Left renal pelvis (tissue), 4 donors: ENCODE measurements at places on chromosomes 7 and 10.

GRCh38 chr7:95577137-95577536 lies 19.2 kb downstream of the PDK4 start:
- DNase-seq: no peak

GRCh38 chr7:73623798-73624668 lies at the start of gene MLXIPL:
Gene MLXIPL, minus strand, starts transcription at chr7:73624522. Its CDS starts 30 bp downstream, at chr7:73624492.
- no peak for DNase-seq

- DNase-seq: no peak
Observed at GRCh38 chr7:44072364-44073231, 7.2 kb upstream of the PGAM2 start.

DNA sequence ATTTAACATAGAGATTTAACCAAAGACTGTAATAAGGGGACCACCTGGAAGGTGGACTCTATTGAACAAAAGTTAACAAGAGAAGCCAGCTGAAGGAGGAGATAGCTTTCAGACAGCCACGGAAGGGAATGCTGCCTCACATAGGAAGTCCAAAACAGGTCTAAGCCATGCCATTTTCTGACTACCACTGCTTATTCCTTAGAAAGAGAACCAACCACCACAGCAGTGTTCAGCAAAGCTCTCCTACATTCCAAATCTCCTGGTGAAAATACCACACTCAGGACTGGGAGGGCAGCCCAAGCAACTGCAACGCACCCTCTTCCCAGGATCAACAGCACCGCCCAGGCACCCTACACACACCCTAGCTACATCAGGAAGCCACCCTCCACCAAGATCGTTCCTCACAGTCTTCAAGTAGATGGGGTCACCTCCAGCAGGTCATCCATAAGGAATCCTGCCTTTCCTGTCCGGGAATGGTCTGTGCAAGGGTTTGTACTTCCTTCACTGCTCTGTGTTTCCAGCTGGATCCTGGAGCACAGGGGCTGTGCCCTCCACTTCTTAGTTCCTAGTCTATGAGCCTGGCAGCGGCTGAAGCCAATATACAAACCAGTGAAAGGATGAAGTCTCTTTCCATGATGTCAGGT lies 2.5 kb downstream of the KIAA1549 start:
- DNase-seq: no peak

DNA sequence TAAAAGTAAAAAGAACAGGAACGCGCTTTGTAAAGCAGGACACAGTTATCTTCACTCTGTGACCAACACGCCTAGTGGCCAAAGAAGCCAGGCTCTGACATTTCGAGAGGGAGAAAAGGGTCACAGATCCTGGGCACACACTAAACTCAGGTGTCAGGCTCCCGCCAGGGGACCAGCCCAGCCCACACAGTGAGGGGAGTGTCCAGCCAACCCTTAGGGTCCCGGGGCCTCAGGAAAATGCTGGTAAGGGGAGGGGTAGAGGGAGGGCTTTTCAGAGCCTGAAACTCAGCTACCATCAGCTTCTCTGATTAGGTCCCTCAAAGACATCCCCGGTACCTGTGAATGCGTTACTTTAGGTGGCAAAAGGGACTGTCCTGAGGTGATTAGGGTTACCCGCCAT lies 16.6 kb downstream of the ANXA11 start:
- DNase-seq: no peak

GRCh38 chr7:97043281-97043680 lies 18.6 kb upstream of the DLX5 start:
- DNase-seq: no peak

GRCh38 chr10:83374741-83375140 lies 764.6 kb upstream of the GHITM start:
- DNase-seq: no peak

DNA sequence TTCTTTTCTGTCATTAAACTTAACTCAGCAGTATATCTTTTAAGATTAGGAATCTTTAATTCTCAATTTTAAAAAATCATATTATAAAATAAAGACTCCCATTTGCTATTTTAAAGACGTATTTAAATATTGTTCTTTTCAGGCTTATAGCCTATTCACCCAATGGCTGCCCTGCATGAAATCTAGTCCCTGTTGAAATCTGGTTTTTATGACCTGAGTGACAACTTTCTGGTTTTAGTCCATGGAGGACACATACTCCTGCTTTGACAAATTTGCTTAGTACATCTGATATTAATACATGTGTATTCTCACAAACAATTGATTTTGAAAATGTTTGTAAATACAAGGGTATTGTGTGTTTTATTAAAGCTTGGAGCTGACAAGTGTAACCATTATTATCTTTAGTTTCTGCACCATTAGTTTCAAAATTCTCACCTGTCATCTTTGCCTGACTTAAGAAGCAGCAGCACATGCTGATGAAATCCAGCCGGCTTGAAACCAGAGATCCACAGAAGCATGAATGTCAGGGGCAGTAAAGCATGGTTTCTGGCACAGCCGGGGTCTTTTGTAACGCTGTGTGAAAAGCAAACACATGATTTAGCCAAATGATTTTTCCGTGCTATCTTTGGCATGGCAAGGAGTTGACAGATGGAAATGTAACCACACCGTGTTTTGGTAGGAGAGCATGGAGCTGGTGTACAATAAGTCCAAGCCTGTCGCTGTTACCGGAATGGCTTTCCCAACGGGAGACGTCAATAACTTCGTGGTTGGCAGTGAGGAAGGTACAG lies 262.8 kb downstream of the DYNC1I1 start:
- DNase-seq: no peak

GRCh38 chr10:34152434-34152833 lies 662.7 kb downstream of the PARD3 start:
- no peak for DNase-seq

DNA sequence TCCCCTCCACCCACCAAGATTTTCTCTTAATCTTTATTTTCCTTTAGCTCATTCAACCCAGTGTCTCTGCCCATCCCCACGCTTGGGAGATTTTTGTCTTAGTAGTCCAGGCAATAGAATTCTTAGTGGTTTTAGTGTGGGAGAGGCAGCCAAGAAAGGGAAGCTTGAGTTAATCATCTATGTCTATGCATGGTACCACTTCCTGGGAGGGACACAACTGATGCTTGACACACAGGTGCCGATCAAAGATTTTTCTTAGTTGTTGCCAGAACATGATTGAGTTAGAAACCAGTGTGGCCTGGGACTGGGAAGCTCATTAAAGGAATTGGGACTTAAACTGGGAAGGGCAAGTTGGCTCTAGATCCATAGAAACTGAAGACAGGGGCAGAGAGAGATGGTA lies 3.1 kb downstream of the STRA8 start:
- no peak for DNase-seq

- DNase-seq: no peak
Observed at GRCh38 chr7:134752006-134752760, 27.3 kb upstream of the CALD1 start.

DNA sequence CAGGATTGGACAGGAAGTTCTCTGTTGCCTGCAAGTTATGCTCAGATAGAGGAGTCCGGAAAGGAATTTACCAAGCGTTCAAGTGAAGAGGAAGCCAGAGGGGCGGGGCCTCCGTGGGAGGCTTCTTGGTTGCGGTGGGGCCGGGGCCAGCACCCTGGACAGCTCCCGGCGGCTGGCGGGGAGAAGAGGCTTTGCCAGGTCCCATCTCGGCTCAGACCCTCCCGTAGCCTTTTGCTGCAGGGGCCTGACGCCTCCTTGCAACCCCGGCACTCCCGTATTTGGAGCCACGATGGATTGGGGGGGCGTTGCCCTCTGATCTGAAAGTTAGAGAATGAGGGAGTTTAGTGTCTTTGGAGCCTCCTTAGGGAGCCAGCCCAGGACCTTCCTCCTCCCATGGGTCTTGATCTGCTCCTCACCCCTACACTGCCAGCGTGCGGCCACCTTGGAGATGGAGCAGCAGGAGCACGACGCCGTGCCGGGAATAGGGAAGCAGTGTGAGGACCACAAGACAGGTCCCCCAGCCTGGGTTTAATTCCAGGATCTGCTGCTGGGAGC lies 3.1 kb upstream of the SLC18A3 start:
- peak; percentile 46 for DNase-seq

DNA sequence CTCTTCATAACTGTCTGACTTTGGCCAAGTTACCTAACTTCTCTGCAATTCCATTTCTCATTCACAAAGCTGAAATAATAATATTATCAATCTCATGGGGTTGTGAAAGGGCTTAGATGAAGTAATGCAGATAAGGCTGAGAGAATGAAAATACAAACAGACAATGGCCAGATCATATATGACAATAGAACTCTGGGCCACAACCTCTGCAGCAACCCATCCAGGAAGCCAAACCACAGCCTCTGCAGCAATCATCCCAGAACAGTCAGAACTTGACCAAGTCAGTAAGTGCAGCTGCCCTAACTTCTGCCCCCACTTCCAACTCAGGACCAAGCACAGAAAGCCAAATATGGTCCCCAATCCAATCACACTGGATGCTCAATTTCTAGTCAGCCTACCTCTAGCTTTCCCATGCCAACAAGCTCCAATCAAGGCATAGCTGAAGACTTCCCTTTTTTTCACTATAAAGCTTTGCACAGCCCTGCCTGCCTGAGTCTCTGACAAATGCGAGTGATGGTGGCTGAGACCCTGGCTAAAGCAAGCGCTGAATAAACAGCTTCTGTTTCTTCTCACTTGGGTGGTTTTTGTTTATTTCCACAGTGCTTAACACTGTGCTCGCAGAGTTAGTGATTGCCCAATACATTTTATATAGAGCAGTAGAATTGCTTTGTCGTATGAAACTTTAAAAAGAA lies 34.8 kb upstream of the TNPO3 start:
- no peak for DNase-seq

- DNase-seq: no peak
Observed at GRCh38 chr10:10959666-10960065, 58.0 kb upstream of the CELF2 start.

- no peak for DNase-seq
Observed at GRCh38 chr10:14093730-14094484, 236.8 kb downstream of the FRMD4A start.

DNA sequence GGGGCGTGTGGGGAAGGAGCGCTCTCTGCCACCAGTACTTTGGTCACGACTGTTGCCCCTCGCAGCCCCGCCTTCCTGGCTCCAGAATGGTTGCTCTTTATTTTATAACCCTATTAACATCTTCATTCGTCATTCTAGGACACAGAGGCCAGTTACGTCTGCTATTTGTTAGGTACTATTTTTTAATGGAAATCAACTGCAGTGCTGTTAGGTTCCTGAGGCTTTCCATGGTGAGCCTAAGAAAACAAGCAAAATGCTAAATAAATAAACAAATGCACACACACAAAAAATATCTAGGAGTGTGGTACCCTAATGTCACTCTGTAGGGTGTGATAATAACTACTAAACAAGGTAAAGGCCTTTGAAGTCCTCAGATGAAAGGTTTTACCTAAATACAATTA lies 71.1 kb downstream of the SLC37A3 start:
- no peak for DNase-seq

DNA sequence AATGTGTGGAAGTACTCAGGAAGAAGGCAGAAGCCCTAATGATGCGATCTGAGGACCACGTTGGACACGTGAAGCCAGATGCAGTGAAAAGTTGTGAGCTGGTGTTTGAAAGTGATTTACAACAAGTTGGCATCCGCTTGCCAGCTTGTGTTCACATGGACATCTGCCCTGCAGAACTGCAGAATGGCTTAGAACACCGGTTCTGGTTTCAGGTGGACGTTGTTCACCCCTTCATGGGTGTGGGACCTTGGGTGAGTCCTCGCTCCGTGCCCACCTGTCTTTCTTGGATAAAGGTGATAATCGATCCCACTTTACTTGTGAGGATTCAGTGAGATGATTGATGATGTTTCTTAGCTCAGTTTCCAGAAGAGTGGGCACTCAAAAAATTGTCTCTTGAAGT lies 53.8 kb downstream of the CAMK1D start:
- DNase-seq: no peak

- DNase-seq: no peak
Observed at GRCh38 chr10:6005856-6006395, 28.6 kb upstream of the IL15RA start.

DNA sequence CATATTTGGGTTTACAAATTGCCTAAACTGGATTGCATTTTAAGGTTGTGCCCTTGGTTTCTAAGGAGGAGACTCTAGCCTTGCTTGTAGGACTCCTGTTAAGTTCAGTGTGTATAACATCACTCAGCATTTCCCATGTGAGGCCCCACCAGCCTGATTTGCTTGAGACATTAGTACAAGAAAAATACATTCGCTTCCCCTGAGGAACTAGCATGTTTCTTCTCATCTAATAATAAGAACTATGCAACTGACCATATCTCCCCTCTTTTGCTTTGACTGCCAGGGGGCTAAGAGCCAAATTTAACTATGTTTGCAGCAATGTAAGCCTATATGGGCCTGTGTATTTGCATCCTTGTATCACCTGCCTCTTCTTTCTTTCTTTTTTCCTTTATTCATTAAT lies 737.9 kb downstream of the INHBA start:
- no peak for DNase-seq

DNA sequence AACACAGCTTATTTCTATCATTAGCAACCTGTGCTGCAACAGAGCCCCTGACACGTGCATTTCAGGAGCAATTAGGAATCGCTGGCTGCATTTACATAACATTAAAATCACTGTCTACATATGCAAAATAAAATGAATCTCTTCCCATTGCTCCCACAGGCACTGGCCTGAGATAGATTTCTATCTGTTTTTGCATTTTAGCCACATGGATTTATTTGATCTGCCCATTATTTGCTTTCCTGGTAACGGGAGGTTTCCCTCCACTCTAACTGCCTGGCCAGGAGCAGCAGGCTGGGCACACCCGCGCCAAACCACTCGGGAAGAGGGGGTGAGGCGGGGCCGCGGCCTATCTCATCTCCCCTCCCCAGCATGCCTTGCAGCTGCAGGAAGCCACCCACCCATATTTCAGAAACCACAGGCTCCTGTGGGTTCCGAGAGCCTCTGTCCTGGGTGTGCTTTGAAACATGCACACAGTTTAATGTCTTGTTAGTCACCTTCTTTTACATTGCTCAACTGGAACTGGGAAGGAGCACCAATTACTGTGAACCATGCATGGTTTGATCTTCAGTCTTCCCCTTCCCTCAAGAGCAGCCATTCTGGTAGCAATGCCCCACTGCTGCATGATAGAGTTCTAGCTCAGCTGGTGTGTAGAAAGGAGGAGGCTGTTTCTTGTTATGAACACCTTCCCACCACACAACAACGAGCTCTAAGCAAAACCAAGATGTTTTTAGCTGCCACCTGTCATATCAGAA lies 37.7 kb upstream of the IKZF1 start:
- DNase-seq: no peak

DNA sequence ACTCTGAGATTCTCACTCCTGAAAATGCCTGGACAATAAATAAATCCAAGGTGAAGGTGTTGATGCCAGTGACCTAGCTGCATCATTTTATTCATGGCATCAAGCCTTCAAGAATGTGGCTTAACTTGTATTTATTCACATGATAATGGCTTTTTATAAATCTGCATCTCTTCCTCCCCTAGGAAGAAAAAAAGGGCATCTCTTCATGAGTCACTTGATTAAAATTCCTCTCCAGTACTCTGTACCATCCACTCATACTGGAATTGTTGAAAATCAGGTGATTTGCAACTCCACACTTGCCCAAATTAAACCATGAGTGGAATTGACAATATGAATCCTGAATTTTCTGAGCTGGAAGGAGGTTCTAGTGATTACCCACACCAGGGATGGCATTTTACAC lies 30.2 kb downstream of the PTPRE start:
- no peak for DNase-seq

- no peak for DNase-seq
Observed at GRCh38 chr7:130139193-130139960, 65.8 kb downstream of the TMEM209 start.
